Spleen (tissue), 13 donors: ENCODE measurements at places on chromosomes 6 and 20. TPM values are rescaled to one million over a fixed set of nuclear protein-coding genes. Genes with fewer than 3 reads are reported as not detected.

GRCh38 chr6:98812220-98812619 lies 22.2 kb upstream of the POU3F2 start:
- DNase-seq = no peak

DNA sequence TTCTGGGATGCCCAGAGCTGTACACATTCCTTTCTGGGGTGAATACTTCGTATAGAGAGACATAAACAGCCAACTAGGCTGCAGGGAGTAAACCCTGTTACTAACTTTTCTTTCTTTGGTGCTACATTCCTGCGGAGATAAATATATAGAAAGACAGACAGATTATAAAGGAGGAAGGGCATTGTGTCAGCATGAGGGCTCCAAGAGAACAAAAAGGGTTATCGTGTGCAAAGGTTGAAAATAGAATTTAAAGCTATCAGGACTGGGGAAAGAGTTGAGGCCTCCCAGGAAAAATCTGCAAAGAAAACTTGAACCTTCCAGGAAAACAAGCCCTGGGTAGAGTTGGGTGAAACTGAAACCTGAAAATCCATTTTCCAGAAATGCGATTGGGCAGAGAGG lies 68.0 kb downstream of the TMEM170B start:
- no peak for DNase-seq

DNA sequence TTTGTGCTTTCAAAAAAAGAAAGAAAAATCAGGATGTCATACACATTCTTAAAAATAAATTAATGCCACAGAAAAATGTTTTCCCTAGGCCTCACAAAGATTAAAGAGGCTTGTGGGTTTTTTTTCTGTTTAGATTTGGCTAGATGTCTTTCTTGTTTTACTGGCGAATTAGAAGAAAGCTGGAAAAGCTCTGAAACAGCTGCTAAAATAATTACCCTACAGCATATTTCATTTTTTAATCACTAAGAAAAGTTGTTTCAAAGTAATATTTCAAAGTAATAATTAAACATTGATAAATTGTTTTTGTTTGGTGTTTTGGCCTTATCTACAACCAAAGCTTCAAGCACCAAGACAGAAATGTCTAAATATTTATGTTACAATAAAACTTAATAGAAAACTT lies 3.7 kb upstream of the ENPP1 start:
- DNase-seq = no peak

DNA sequence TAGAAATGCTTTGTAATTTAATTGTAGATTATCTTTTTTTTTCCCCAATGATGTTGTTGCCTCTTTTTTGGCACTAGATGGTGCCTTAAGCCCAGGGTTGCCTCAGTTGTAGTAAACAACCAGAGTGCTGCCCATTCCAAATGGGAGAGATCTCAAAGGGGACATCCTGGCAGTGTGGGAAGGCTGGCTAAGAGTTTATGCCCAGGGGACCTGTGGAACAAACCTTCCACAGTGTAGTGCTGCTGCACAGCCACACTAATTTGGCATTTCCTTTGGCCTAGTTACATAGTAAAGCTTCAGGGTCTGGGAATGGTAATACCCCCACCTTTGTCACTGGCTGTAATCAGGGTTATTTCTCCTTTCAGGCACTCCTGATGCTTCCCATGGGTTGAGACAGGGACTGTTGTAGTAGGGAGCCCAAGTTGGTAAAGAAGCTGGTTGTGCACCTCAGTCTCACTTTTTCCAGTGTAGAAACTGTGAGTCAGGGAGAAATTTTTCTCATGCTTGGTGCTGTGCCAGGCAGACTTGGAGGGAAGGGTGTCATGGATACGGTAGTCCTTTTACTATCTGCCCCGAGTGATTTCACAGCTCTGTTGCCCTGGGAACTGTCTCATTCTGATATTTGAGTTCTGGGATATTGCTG lies 177.8 kb upstream of the ECI2 start:
- DNase-seq = no peak

- DNase-seq = no peak
Observed at GRCh38 chr6:166462461-166463135, 79.9 kb upstream of the MPC1 start.

DNA sequence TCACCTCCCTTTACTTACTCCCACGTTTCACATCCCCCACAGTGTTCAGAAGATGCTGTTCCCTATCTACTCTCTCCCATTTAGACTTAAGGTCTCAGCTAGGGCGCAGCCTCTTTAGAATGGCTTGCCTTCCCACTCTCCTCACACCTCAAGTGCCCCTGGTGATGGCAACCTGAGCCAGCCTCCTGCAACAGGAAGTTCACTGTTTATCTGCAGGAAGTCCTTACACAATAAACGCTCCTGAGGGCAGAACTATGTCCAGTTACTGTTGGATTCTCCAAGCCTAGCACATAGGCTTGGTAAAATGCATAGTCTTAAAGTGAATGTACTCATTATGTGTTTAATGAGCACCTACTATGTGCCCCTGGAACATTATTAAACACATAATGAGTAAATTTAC lies 21.9 kb upstream of the RAB22A start:
- no peak for DNase-seq

DNA sequence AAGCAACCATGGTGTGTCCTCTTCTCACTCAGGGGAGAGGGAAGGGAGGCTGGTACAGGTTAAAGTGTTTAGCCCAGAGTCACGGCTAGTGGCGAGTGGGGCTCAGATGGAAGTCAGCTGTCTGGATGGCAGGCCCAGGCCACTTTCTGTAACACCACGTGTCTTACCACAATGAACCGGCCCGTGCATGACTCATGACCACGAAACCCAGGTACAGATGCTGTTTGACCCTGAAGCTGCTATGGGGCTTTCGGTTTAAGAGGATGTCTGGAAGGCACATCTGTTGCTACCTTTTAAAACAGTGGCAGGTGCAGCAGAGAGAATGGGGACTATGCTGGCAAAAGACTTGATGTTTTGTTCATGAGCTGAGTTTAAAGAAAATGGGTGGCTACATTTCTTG lies 36.5 kb upstream of the MPC1 start:
- DNase-seq = no peak

GRCh38 chr6:958488-958887 lies 265.5 kb upstream of the EXOC2 start:
- no peak for DNase-seq

GRCh38 chr6:5840734-5841390 lies 165.9 kb downstream of the NRN1 start:
- DNase-seq = no peak

OARD1 gene
- polyA plus RNA-seq = 28.5 TPM

FHL5 gene
- polyA plus RNA-seq = 2.8 TPM

CRISP2 gene
- not detected for polyA plus RNA-seq

SLC22A2 gene
- polyA plus RNA-seq = not detected
